ENCODE measurements at places on chromosomes 13 and 19.
A peak's percentile ranks its signal among the peaks of the same experiment; 100 is the strongest.

- DNase-seq = no peak
These were observed 1.4 kb upstream of the LRG1 start for GRCh38 chr19:4541114-4541805.

DNA sequence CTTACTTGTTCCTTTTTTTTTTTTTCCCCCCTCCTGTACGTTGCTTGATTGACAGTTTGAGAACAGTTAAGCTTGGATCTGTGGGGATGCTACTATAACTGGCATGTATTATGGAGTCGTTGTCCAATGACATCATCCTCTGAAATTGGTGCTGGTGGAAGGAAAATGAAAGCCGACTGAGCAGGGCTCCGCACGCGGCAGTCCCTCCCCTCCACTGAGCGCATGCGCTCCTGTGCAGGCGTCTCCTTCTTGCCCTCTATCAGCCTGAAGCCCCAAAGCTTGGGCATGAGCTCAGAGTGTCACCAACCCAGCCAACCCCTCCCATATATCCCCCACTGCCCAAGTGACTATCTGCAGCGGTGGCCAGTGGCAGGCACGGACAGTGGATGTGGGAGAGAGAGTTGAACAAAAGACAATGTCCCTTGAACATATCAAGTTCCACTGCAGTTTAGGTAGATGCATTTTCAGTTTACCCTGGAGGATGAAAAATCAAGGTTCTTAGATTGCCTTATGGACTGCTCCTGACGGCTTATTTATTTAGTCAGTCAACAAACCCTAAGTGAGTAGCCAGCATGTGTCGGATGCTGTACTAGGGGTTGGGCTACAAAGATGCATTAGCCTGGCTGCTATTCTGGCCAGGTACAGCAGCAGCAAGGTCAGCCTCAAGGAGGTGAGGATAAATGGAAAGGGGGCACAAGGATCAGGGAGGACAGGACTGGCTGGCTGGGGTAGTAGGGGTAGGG lies 20.8 kb downstream of the MBNL2 start:
- no peak for DNase-seq

- no peak for DNase-seq
These were observed 819.5 kb downstream of the DIAPH3 start for GRCh38 chr13:59343993-59344822.

- no peak for DNase-seq
These were observed 25.2 kb downstream of the CPT1C start for GRCh38 chr19:49716154-49716553.

DNA sequence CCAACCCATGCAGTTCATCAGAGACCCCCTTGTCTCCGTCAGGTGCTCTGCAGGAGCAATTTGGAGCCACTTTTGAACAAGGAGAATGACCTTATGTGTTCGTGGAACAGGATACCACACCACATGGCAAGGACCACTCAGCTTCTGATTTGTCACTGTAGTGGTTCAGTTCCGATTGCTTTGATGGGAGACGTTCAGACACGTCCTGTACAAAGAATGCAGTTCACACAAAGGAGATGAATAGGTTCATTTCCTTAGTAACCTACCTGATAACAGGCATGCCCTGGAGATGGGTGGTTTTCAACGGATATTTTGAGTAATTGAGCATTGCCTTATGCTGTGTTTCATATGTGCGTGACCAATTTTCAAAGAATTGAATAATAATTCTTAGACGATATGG lies 17.2 kb downstream of the FGF9 start:
- DNase-seq = no peak

DNA sequence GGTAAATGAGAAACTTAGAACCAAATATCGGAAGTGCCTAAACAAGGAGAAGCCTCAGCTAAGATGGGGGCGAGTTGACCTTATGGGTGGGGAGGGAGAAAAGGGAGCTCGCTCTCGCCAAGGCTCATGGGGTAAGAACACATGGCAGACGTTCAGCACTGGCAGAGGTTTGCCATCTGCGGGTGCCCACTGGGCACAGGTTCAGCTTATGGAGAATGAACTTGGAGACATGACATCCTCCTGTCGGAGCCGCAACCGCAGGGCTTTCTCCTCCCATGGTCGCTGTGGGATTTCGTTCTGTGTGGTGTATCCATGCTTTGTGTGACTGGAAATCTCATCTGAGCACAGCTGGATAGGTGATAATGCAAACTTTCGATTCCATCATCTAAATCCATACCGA lies 36.1 kb upstream of the PEPD start:
- DNase-seq = no peak

DNA sequence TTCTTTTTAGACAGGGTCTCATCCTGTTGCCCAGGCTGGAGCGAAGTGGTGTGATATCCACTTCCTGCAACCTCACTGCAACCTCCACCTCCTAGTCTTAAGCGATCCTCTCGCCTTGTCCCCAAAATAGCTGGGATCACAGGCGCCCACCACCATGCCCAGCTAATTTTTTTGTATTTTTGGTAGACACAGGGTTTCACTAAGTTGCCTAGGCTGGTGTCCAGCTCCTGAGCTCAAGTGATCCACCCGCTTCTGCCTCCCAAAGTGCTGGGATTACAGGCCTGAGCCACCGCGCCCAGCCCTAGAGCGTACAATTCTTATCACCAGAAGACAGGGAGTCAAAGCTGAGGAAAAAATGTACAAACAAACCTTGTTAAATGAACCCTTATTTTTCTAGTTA lies 4.5 kb upstream of the ELOF1 start:
- no peak for DNase-seq

- no peak for DNase-seq
These were observed 10.7 kb upstream of the CACNG6 start for GRCh38 chr19:53980539-53981375.

- DNase-seq = peak; percentile 55
These were observed 7.5 kb downstream of the ELAVL1 start for GRCh38 chr19:7997809-7998480.

GRCh38 chr13:54394908-54395307 lies 1366.3 kb downstream of the OLFM4 start:
- DNase-seq = no peak

Measured in AG20443 (cell line).